Uterus (tissue), 4 donors: ENCODE measurements at places on chromosomes 3 and 15.

- DNase-seq: no peak
Measured at GRCh38 chr15:92033314-92033713, 179.8 kb downstream of the SLCO3A1 start.

GRCh38 chr3:54360320-54360719 lies 238.0 kb downstream of the CACNA2D3 start:
- DNase-seq: no peak

GRCh38 chr3:184289426-184289938 lies 9.6 kb upstream of the PSMD2 start:
- DNase-seq: no peak

- no peak for DNase-seq
Measured at GRCh38 chr3:185992831-185993374, 55.1 kb upstream of the TRA2B start.

- peak; percentile 84 for DNase-seq
Measured at GRCh38 chr3:50322386-50323091, at the start of gene HYAL2. Gene HYAL2 (minus strand): TSS chr3:50322745. CDS start chr3:50320489, 2,256 bp downstream.

DNA sequence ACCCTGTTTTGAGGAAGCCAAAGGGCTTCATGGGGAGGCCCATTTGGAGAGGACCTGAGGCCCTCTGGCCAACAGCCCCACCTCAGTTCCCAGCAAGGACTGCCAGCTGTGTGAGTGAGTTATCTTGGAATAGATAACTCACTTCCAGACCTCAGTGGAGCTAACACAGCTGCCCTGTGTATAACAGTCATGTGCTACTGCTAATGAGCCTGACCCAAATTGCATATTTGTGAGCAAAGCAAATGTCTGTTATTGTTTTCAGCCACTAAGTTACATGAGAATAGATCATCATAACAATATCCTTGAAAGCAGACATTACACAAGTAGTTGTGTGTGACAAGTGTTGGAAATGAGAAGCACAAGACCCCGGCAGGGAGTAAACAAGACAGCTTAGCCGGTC lies 355.8 kb downstream of the MCTP2 start:
- DNase-seq: no peak

GRCh38 chr3:98741121-98741716 lies 21.9 kb upstream of the ST3GAL6 start:
- no peak for DNase-seq

DNA sequence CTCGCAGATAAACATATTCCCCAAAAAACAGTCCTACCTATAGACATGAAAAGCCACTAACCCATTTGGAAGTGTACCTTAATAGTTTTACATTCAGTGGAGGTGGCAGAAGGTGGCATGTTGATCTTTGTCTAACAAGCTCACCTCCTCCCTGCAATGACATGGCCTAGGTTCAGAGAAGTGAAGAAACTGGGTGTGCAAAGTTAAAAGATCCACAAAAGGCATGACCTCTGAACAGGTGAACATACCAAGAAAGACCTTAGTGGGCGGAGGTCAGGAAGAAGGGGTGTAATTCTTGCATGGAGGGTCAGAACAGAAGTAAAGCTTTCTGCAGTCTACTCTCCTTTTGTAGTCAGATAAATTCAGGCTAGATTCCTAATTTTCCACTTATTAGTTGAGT lies 822 bp downstream of the MRPL3 start:
- no peak for DNase-seq

DNA sequence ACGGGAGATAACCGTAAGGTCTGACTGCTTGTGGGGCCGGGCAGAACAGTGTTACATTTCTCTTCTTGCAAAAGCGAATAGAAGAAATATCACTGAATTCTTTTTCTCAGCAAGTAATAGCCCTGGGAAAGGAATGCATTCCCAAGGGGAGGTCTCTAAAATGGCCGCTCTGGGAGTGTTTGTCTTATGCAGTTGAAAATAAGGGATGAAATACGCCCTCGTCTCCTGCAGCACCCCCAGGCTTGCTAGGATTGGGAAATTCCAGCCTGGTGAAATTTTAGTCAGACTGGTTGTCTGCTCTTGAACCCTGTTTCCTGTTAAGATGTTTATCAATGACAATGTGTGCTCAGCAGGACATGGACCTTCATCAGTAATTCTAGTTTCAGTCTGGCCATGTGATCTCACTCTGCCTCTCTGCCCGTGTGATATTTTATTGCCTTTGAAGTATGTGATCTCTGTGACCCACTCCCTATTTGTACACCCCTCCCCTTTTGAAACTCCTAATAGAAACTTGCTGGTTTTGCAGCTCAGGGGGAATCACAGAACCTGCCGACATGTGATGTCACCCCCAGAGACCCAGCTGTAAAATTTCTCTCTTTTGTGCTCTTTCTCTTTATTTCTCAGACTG lies 715.6 kb downstream of the ROBO1 start:
- no peak for DNase-seq

DNA sequence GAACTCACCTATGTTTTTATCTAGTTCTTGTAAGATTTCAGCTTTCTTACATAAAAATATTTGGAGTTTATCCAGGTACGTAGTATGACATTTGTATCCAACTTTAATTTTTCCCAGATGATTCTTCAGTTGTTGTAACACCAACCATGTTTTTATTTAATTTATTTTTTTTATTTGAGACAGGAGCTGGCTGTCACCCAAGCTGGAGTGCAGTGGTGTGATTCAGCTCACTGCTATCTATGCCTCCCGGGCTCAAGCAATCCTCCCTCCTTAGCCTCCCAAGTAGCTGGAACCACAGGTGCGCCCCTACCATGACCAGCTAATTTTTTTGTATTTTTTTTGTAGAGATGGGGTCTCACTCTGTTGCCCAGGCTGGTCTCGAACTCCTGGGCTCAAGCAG lies 6.6 kb downstream of the XYLB start:
- DNase-seq: no peak

GRCh38 chr15:73331991-73332925 lies 36.5 kb downstream of the HCN4 start:
- no peak for DNase-seq

DNA sequence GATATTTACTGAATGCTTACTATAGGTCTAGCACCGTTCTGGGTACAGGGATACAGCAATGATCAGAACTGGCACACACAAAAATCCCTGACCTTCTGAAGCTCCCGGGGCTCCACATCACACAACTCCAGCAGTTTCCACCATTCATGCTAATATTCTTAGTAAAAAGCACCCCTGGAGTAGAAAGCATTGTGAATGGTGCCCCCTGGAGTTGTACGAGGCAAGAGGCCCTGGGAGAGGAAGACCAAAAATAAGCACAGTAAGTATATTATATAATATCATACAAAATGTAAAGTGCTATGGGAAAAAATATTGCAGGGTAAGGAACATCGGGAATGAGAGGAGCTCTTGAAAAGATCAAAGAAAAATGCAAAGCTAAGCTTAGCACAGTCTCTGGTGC lies 790 bp upstream of the SRGAP3 start:
- DNase-seq: no peak

DNA sequence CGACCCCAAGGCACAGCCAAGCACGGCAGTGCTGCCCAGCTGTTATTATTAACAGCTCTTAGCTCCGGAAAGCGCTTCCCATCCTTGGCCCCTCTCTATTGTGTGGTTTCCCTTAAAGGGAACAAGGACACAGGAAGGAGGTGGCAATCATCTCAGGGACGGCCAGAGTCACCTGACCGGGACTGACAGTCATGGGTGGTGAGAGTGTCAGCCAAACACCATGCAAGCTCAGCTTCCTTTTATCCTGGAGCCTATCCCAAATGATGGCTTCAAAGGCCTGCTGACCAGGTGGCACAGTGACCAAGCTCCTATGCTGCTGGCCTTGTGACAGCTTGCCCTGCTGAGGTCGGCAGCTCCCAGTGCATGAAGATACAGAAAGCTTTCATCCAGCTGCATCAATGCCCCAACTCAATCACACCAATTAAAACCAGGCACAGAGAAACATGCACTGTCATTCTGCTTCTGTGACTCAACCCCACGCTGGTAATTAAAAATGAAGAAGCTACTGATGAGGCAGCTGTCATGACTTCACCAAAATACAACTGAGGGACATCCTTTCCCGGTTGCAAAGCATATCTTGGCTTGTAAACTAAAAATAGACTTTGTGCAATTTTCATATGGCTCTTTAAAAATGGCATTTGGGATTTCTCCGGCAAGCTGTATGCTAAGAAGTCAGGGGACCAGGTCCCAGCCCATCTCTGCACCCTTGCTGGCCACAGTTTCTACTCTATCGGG lies 34.0 kb downstream of the PCSK6 start:
- DNase-seq: no peak

DNA sequence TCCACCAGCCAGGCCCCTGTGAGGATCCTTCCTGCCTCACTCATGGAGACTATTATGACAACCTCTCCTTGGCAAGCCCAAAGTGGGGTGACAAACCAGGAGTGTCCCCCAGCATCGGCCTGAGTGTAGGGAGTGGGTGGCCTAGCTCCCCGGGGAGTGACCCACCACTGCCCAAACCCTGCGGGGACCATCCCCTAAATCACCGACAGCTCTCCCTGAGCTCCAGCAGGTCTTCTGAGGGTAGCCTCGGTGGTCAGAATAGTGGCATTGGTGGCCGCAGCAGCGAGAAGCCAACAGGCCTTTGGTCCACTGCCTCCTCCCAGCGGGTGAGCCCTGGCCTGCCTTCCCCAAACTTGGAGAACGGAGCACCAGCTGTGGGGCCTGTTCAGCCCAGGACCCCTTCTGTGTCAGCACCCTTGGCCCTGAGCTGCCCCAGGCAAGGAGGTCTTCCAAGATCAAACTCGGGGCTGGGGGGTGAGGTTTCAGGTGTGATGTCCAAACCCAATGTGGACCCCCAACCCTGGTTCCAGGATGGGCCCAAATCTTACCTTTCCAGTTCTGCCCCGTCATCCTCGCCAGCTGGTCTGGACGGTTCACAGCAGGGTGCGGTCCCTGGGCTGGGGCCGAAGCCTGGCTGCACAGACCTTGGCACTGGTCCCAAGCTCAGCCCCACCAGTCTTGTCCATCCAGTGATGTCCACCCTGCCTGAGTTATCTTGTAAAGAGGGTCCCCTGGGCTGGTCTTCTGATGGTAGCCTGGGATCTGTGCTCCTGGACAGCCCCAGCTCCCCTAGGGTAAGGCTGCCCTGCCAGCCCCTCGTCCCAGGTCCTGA lies 1.0 kb downstream of the LIMD1 start:
- no peak for DNase-seq

DNA sequence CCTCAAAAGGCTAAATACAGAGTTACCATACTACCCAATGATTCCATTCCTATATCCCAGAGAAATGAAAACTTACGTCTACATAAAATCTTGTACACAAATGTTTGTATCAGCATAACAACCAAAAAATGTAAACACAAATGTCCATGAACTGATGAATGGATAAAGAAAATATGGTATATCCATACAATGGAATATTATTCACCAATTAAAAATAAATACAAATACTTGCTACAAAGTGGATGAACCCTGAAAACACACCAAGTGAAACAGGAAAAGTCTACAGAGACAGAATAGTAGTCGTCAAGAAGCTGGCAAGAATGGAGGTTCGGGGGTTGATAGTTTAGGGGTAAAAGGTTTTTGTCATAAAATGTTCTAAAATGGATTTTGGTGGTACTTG lies 54.0 kb upstream of the ANKRD28 start:
- DNase-seq: no peak

GRCh38 chr15:42156243-42156922 lies at the start of gene PLA2G4F:
Gene PLA2G4F (minus strand): TSS chr15:42156636. CDS start chr15:42156549, 87 bp downstream.
- DNase-seq: no peak

DNA sequence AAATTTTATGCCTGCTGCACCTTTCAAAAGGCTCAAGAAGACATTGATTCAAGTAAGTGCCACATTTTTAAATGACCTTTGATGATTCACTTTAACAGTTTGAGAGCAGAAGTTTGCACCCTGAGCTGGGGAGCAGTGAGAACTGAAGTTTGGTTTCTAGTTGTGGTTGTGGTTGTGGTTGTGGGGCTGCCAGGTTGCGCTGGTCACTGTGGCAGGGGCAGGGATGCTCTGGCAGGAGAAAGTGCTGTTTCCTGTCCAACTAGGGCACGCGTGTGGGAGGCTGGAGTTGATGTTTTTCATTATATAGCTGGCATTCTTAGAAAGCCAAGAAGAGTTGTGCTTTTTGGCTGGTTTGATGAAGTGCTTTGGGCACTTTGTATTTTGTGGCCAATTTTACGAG lies 339.7 kb upstream of the NR2F2 start:
- no peak for DNase-seq

GRCh38 chr15:94290730-94291129 lies 59.4 kb downstream of the MCTP2 start:
- DNase-seq: no peak

- DNase-seq: no peak
Measured at GRCh38 chr15:42933886-42934667, 13.5 kb upstream of the TTBK2 start.

DNA sequence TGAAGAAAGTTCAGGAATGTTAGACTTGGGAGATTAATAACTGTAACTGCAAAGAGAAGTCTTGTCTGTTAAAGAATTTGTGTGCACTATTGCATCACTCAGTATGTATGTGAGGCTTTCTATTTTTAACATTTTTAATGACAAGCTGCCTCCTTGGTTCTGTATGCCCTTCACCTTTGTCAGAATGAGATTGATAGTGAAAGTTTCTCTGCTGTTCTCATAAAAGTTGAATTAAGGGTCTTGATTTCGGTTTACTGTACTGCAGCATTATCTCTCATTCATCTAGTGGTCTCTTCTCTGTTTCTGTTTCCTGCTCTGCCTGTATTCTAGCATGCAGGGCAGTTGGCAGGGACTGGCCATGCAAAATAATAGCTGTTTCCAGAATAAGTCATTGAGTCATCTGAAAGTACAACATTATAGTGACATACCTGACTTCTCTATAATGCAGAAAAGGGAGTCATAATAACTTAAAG lies 454.9 kb downstream of the IL5RA start:
- DNase-seq: no peak

- no peak for DNase-seq
Measured at GRCh38 chr3:121914081-121914998, 20.1 kb downstream of the SLC15A2 start.

DNA sequence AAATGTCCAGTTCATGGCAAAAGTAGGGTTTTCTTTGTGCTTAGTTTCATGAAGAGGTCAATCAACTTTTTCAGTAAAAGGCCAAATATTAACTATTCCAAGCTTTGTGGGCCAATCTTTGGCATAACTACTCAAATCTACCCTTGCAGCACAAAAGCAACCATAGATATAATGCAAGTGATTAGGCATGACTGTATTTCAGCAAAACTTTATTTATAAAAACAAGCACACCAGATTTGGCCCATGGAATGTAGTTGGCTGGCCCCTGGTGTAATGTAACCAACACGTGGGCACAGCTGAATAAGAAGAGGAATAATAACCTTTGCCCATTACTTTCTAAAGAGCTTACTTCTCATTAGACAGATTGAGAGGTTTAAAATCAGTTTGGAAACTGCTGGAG lies 50.6 kb downstream of the CASR start:
- no peak for DNase-seq

GRCh38 chr3:134057654-134058110 lies 28.0 kb upstream of the SLCO2A1 start:
- no peak for DNase-seq

- no peak for DNase-seq
Measured at GRCh38 chr3:105686278-105686897, 182.4 kb downstream of the CBLB start.

DNA sequence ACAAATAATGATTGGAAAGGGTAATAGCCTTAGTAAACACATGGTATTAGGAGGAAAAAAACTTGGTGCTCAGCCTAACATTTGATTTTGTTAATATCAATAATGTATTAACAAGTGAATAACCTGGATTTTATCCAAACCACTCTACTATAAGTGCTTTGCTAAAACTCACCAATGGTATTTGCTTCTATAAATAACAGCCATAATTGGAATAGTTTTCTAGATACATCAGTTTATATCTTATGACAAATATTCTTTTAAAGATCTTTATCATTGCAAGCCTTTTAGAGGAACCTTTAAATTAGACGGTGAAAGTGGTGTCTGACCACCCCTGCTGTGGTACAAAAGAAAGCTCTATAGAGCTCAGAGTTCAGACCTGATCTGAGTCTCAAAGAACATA lies 123.9 kb downstream of the SHOX2 start:
- DNase-seq: no peak
